ENCODE measurements at places on chromosomes 3 and 15. TPM values are rescaled to one million over a fixed set of nuclear protein-coding genes. Genes with fewer than 3 reads are reported as not detected.
A peak's percentile ranks its signal among the peaks of the same experiment; 100 is the strongest.

GRCh38 chr3:156586905-156587759 is 32.2 kb upstream of the SSR3 start:
- no peak for DNase-seq

DNA sequence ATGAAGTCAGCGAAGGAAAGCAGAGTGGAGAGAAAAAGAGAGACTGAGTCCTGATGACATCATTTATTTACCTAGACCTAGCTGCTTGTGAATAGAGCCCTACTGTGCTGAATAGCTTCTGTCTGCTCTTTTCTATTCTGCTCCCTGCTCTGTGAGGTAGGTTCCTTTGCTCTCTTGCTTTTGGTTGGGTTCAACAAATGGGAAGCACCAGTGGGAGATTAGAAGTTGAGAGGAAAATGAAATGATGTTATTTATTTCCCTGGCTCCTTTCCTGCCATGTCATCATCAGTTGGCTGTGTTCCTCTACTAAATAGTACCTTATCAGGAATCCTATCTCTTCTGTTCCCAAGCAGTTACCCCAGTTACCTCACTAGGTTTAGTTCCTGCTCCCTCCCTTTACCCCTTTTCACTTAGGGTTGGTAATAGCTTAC is 23.5 kb downstream of the DTWD1 start:
- DNase-seq, result no peak

GRCh38 chr15:43516801-43517353 is 531 bp upstream of the MAP1A start:
- peak; percentile 40 for DNase-seq

GRCh38 chr3:98945101-98945524 is 43.6 kb upstream of the DCBLD2 start:
- no peak for DNase-seq

DNA sequence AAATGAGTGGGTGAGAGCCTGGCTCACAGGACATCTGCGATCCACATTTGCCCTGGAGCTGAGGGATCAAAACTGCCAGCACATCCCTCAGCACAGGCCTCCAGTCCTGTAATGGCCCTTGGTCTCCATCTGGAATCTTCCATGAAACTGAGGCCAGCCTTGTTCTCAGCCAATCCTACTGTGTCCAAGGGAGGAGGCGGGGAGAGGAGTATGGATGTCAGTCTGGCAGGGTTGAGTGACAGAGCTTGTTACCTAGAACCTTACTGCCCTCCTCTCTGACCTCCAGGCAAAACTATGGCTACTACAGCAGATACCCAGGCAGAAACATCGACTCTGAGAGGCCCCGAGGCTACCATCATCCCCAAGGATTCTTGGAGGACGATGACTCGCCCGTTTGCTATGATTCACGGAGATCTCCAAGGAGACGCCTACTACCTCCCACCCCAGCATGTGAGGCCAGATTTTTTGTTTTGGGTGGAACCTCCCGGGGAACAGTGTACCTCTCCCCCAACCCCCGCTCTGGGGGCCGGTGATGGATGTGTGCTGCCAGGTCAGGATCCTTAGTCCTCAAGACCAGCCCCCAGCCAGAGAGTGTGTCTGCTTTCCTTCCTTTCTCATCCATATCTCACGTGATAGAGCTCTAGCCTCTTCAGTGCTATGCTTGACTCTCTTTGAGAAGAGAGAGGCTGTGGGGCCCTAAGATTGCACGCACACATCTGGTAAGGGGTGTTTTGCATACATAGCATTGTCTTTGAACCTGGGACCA is 41.3 kb downstream of the CHDH start:
- no peak for DNase-seq

- DNase-seq, result no peak
Measured at GRCh38 chr3:46536758-46537157, 29.3 kb downstream of the LRRC2 start.

GRCh38 chr3:25044762-25045710 is 383.0 kb upstream of the RARB start:
- DNase-seq, result no peak

DNA sequence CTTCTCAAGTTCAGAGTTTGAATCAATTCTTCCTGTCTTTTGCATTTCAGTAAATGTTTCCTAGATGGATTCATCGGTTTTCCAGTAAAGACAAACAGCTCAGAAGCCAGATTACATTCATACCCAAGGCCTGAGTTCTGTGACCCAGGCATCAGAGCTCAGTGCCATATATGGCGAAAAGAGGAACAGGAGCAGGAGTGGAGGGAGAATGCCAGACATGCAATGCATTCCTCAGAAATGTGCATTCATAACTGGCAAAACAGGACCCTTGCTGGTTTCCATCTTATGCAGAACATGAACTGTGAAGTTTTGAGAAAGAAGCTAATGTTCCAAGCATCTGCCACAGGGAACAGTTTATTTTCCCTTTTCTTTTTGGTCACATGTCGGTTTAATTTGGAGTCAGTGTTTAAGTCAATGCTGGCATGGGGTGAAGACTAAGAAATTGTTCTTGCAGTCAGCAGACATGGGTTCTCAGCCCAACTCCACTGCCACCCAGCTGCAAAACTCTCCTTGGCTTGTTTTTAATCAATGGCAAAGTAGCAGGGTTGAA is 116.5 kb downstream of the LPP start:
- peak; percentile 76 for DNase-seq

- no peak for DNase-seq
Measured at GRCh38 chr3:160695915-160696327, 19.0 kb downstream of the ARL14 start.

DNA sequence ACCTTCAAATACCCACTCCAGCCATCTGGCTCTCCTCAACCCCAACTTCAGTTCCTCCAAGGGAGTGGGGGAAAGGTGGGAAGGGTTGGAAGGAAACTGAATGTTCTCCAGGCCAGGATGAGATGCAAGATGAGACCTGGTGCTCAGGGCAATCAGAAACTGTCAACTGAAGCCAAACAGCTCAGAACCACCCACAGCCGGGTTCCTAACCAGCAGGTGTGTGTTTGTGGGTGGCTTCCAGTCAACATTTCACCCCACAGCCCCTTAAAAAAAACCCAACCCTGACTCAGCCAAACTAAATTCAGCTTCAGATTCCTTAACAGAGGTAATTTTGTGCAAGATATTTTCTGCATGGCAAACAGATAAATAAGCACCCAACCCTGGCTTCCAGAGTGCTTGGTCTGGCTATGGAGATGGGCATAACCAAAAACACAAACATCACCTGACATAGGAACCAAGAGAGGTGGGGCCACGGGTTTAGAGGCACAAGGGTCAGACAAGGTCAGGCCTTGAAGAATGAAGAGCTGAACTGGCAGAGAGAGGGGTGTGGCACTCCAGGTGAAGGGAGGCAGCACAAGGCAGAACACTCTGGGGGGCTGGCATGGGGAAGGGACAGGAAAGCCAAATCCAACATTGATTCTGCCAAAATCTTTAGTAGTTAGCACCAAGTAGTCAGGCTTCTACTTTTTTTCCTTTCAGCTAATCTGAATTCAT is 34.7 kb downstream of the ZNF445 start:
- no peak for DNase-seq

GRCh38 chr3:133487920-133488540 is 85.5 kb upstream of the CDV3 start:
- DNase-seq, result no peak

DNA sequence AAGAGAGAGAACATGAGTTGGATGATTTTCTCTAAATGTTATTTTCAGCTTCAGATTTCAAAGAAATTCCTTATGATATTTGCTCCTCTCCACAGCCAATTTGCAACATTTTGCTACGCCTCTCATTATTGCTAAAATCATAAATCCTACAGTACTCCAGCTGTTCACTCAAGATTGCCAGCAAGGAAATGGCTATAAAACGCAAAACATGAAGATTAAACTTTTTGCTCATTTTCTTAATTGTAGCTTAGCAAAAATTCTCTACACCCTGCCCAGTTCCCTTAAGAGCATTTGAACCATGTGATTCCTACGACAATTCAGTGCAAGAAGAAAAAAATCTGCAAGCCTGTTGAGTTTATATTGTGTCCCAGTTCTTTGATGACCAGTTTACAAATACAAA is 6.8 kb downstream of the CHRNA3 start:
- DNase-seq, result no peak

DNA sequence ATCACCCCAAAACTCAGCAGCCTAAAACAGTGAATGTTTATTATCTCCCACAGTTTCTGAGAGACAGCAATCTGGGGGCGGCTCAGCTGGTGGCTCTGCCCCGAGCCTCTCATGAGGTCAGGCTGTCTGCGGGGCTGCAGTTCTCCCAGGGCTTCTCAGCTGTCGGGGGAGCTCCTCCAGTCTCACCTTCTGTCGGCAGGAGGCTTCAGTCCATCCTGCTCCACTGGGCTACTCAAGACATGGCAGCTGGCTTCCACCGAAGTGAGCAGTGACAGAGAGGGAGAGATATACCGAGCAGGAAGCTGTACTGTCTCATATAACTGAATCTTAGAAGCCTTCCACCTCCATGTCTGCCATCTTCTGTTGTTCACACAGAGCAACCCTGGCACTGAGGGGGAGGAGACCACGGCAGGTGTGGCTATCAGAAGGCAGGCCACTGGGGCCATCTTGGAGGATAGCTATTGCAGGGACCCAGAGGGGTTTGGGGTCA is 72.8 kb upstream of the ITGA11 start:
- no peak for DNase-seq

TMEM158 gene
- total RNA-seq, result 8.3 TPM

TIPARP gene
- total RNA-seq, result 45.4 TPM

GABRR3 gene
- total RNA-seq, result not detected

IL5RA gene
- 0.10 TPM for total RNA-seq

EFCAB12 gene
- 0.06 TPM for total RNA-seq

SERPINI1 gene
- total RNA-seq, result 15.4 TPM

HIGD2B gene
- total RNA-seq, result not detected

LOXL1 gene
- 104 TPM for total RNA-seq

All from H4 (cell line).